CD4-positive, alpha-beta T cell treated with Interleukin-17A for 4 hours (primary cell): ENCODE measurements at places on chromosomes 7 and 10.

GRCh38 chr7:33905389-33906032 lies at the start of gene BMPER:
TSS of gene BMPER (plus strand) at chr7:33905539. CDS start at chr7:33905614, 75 bp downstream.
- DNase-seq, result no peak

GRCh38 chr7:42319631-42320030 lies 82.6 kb upstream of the GLI3 start:
- DNase-seq, result no peak

- no peak for DNase-seq
These were observed 118.7 kb upstream of the GJD4 start for GRCh38 chr10:35486297-35486990.

- no peak for DNase-seq
These were observed 191.1 kb upstream of the LRGUK start for GRCh38 chr7:133936074-133936473.

GRCh38 chr10:1737222-1738061 lies at the start of gene ADARB2:
TSS of gene ADARB2 (minus strand) at chr10:1737525.
- no peak for DNase-seq

DNA sequence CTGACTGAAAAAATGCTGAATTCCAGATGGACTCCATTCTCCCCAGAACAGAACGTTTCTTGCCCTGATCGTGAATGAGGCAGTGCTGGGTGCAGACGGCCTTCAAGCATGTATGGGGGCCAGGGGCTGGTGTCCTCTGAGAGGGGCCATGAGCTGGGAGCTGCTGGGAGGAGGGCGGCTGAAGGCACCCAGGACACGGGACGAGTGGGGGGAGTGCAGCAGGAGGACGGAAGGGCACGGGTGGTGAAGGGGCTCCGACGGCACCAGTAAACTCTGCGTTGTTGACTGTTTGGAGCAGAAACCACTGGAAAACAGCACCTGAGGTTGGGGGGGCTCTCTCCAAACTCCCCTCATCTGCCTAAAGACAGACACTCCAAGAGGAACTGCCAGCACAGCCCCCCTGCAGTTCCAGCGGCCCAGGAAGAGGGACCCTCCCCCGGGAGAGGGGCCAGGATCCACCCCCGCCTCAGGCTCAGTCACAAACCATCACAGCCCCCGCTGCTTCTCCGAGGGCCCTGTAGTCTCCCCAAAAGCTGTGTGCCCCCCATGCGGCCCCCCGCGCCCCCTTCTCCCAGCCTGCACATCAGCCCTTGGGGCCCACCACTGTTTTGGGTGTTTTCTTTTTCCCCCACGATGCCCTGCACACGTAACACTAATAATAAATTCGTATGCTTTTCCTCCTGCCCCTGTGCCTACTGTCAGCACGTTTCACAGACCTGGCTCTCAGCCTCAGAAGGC lies 55.5 kb downstream of the DPYSL4 start:
- no peak for DNase-seq

- no peak for DNase-seq
These were observed 71.2 kb downstream of the AOAH start for GRCh38 chr7:36653008-36653662.

DNA sequence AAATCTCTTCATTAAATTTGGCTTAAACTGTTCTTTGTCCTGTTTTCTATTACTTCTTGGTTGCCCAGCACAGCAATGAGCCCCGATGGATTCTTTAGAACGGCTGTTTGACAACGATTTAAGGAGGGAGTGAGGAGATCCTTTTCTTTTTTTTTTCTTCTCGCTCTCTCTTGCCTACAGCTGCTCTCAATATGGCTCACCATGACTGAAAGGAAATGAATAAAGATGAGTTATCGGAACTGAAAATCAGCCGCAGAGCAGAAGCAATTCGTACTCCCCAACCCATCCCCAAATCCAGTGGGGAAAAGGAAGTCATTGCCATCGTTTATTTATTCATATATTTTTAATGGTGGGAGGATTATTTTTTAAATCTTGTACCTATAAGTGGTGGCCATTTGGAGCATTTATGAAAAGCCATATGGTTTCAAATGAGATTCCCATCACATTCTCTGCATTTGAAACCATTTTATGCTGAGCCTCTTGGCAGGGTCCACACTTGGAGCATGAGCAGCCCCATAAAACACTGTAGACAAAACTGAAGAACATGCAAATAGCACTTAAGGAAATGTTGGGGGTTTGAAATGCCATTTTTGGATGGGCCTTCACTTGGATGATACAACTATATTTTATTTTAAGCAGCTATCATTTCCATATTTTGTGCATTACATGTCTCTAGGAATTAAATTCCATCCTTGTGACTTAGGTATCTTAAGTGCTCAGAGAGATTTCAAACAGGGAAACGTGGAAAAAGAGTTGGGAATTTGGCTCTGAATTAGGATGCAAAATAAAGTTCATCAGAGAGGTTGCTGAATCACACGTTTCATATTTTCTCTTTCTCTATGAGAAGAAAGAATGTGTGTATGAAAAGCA lies 107.7 kb upstream of the FZD1 start:
- DNase-seq, result no peak

GRCh38 chr10:78585952-78586351 lies 482.8 kb upstream of the ZMIZ1 start:
- DNase-seq, result no peak

DNA sequence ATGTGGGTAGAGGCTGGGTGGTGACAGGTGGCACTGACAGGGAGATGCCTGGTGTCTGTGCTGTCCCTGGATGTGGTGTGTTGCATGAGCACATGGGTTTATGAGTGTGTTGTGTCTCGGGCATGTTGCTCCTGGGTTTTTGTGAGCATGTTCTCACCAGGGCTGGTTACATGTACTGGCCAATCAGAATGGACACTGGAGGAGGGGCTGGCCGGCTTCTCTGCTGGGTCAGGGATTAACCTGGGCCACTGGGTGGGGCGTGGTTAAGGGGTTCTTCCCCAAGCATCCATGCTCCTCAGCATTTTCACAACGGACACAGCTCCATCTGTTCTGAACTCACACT lies 20.8 kb upstream of the VOPP1 start:
- no peak for DNase-seq

DNA sequence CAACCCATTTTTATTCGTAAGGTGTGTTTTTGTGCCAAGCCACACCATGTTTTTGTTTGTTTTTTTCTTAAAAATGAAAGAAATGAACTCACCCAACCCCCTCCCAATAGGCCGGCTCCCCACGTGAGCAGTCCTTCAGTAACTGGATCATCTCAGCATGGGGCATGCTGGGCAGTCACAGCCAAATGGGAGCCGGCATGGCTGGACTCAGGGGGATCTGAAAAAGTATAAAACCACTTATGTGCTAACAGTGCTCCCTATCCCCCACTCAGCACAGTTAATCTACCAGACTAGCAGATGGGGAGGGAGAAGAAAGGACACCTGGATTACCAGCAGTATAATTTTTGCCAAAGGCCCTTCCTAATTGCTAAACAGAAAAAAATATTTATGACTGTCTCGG lies 39.3 kb downstream of the BAZ1B start:
- DNase-seq, result no peak

- DNase-seq, result no peak
These were observed 50.2 kb downstream of the KCNH2 start for GRCh38 chr7:150927956-150928344.

- DNase-seq, result no peak
These were observed 27.4 kb downstream of the STAM start for GRCh38 chr10:17671307-17671706.

DNA sequence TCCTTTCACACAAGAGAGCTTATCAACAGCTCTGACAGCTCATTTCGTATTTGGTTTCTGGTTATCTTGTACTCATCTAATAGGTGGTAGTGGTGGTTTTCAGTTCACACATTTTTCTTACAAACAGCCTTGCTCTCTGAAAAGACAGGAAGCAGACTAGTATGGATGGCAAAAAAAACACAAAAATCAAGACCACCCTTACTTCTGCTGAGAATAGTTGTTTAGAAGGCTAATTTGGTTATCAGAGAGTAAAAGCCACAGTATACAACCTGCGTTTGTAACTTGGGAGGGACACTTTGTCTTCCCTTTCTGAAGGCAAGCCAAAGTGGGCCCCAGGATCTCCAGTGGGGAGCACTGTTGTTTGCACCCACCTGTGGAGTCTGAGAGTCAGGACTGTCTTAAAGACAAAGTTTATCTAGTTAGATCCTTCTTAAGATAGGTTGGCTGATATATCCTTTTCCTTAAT lies 68.0 kb downstream of the PIP4K2A start:
- peak; percentile 34 for DNase-seq

DNA sequence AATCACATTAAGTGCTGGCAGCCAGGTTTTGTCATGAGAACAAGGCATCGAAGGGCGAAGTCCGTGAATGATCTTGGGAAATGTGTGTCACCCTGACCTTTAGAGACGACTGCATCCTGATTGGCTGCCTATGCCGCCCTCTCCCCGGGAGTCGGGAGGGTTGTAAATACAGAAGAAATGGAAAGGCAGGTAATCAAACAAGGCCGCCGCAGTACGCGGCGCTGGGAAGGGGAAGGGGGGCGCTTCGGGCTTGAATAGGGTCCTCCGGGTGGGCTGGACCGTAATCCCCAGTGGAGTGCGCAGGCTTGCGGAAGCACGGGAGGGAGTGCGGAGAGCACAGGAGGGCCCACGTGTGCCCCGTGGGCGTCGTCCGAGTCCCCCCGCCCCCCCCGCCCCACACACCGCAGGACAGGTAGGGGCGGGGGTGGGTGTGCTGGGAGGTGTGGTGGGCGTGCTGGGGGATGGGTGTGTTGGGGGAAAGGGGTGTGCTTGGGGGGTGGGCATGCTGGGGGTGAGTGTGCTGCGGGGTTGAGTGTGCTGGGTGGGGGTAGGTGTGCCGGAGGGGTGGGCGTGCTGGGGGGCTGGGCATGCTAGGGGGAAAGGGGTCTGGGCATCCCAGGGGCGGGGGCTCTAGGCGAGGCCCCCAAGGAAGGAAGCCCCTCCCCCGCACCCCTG lies 169.4 kb downstream of the ARHGAP12 start:
- DNase-seq, result peak; percentile 68

GRCh38 chr10:67033878-67034277 lies 108.0 kb downstream of the LRRTM3 start:
- no peak for DNase-seq

- no peak for DNase-seq
These were observed 304.3 kb upstream of the ZMIZ1 start for GRCh38 chr10:78764436-78764835.

GRCh38 chr10:61257956-61258496 lies 195.2 kb downstream of the TMEM26 start:
- DNase-seq, result no peak

DNA sequence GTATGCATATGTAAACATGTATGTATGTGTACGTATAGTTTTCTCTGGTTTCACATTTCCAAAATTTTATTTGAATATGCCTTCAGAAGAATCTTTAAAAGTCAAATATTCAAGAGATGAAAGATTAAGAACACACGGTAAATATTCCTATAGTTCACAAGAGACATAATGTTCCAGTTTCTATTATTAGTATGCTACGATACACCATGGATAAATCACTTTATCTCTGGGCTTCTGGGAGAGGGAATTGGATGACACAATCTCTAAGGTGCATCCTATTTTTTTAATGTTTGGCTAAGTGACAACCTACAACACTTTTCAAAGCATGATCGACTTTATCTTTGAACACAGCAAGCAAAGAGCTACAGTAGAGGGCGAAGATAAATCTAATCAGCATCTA lies 13.8 kb downstream of the TM9SF3 start:
- DNase-seq, result no peak

DNA sequence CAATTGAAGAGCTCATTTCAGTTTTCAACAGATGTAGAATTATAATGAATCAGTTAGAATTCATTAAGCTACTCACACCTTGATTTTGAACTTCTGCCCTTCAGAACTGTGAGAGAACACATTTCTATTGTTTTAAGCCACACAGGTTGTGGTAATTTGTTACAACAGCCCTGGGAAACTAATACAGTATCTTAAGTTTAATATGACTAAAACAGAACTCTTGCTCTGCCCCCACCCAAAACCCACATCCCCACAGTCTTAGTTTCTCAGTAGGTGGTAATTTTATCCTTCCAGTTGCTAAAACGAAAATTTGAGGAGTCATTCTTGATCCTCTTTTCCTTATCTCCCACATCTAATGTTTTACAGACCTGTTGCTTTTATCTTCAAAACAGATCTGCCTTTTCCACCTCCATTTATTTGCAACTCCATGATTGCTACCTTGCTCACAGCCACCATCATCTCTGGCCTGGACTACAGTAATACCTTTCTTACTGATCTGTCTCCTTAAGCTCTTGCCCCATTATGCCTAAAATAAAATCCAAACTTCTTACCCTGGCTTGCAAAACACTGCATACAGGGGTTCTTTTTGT lies 72.8 kb upstream of the NXPH1 start:
- DNase-seq, result no peak

- DNase-seq, result no peak
These were observed 114.5 kb upstream of the INSYN2A start for GRCh38 chr10:127310923-127311322.

- DNase-seq, result no peak
These were observed 93.7 kb upstream of the IFRD1 start for GRCh38 chr7:112356596-112356995.

DNA sequence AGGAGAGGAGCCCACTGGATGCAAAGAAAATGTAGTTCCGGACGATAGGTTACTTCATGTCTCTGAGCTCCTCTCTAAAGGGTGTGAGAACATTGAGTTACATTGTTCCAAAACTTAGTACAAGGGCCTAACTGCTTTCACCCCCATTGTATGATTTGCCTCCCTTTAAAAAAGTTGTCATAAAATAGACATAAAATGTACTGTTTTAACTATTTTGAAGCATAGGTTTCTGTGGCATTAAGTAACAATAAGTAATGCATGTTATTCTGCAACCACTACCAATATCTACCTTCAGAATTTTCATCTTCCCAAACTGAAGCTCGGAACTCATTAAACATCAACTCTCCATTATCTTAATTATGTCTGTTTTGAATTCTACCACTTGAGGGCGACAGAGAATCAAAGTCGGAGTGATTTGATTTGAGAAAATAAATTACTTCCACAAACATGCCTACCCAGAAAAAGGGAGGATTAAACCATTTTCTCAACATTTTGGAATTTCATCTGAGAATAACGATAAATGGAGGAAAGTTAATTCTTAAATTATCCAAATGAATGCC lies 2.7 kb downstream of the IGFBP1 start:
- DNase-seq, result no peak

- no peak for DNase-seq
These were observed 292.9 kb downstream of the PTEN start for GRCh38 chr10:88156341-88156740.

GRCh38 chr10:85606401-85606800 lies 760.2 kb downstream of the GRID1 start:
- no peak for DNase-seq

DNA sequence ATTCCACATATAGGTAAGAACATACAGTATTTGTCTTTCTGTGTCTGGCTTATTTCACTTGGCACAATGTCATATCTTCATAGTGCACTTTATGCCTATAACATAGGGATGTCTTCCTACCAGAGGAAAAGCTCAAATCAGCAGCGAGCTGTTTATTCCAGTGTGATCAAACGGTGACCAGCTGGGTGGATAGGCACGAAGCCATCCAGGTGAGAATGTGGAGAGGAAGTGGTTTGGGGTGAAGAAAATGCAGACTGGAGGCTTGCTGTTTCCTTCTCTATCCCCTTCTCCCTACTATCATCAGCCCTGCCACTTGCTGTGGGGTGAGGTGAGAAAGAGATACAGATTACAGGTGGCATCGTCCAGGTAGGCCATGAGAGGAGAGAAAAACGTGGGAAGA lies 52.4 kb downstream of the CHCHD3 start:
- no peak for DNase-seq
